ENCODE measurements at places on chromosomes 3 and 15.

DNA sequence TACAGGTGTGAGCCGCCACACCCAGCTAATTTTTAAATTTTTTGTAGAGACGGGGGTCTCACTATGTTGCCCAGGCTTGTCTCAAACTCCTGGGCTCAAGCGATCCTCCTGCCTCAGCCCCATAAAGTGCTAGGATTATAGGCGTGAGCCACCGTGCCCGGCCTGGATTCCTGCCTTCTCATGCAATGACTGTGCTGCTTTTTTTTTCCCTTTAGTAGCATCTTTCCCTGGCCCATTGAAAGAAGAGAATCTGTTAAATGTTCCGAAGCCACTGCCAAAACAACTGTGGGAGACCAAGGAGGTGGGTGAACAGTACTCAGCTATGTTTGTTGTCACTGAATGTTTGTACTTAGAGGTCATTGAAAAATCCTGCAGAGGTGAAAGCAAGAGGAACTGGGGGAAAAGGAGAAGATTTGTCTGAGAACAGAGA is 88.0 kb downstream of the CRTC3 start:
- no peak for DNase-seq

DNA sequence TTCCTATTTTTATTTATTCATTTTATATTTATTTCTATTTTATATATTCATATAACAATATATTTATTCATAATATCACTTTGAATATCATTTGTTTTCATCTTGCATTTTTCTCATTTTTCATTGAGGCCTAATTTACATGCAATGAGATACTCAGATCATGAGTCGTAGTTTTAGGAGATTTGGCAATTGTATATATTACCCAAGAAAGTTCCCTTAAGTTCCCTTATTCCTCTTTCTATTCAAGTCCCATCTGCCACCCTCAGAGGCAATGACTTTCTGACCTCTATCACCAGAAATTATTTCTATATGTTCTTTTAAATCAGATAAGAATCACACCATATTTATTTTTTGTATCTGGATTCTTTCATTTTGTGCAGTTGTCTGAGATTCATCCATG is 329.1 kb upstream of the TPRG1 start:
- DNase-seq: no peak

DNA sequence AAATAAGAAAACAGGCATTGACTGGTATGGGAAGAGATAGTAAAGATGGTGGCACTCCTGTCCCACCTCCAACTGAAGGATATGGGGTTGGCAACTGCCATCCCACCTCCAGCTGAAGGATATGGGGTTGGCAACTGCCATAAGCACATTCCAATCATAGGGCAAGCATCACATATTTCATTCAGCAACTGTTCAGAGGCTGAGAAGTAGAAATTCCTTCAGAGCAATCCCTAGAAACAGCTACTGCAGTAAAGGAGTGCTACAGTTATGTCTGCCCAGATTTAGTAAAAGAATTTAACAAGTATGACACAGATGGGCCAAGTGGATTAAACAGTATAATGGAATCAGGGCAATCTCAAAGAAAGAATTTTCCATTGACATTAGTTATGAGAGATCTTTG is 156.8 kb downstream of the IMPG2 start:
- no peak for DNase-seq

DNA sequence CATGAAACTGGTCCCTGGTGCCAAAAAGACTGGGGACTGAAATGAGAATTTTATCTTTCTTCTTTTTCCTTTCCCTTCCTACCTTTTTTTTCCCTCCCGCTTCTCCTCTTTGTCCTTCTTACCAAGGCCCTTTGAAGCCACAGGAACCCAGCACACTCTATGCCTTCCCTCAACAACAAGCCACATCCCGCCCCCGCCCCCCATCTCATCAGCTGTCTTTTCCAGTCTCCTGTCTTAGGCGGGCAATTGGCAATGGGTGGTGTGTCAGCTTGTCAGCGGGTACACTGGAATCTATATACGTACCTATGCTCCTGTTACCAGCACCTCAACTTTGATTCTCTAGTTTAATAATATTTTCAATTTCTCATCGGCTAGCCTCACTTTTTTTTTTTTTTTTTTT is 56.3 kb upstream of the CHD2 start:
- no peak for DNase-seq

GRCh38 chr15:98981851-98982722 is 25.5 kb downstream of the PGPEP1L start:
- DNase-seq: no peak

DNA sequence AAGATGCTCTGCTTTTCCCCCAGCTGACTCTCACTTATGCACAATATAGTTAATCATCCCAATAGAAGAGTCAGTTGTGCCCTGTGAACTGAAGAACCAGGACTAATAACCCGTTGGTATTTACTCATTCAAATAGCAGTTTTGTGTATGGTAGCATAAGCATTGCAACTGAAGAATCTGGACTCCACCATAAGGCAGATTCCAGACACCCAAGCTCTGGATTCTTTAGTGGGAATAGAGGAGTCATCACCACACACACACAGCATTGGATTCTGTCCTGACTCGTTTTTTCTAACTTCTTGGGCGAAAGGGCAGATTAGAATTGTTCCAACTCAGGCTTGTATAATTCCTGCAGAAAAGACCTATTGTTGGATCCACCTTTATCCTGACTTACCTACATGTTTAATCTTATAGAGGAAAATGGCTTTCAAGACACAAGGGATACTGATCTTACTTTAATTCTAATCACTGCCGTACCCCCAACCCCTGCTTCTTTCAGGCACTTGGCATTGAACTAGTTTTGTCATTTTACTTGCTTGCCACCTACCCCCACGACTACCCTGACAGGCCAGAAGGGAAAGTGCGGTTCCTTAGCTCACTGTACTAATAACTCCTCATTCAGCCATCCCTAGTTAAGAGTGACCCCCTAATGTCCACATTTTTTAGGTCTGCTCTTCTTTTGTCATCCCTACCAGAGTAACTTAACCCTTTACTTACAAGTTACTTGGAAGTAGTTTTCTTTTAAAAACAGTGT is 42.3 kb downstream of the NKIRAS1 start:
- no peak for DNase-seq

DNA sequence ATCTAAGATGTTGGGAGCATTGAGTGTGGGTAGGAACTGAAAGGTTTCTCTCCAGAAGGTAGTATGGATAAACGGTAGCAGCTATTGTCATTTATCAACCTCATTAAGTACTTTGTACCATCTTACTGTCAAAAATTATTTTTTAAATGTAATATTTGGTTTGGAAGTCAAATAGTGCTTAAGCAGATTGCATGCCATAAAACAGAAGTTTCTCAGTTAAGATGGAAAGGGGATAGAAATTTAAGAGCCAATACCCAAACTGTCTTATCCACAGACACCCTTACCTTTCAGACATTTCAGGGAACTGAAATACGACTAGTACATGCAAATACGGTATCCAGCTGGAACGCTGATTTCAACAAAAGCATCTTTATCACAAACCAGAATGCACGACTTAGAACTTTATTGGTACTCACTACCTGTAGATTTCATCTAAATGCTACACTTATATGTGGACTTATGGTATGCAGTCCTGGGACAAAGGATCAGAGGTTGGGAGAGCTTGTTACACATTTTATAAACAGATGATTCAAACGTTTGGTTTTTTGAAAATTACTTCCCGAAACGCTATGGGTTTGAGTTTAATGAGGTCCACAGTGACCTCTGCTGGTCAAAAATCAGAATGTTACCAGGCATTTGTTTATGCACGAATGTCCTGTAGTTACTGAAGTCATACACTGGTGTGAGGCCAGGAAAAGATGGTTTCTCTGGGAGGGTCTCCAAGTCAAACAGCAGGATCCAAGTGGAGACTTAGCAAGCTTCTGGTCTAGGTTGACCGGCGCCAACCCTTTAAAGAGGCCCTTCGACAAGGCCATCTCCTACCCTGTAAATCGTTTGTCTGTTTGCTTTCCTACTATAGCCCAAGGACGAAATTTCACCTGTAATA is 45.7 kb upstream of the DUT start:
- DNase-seq: peak; percentile 91

GRCh38 chr3:142817356-142817755 is 71.5 kb downstream of the PCOLCE2 start:
- no peak for DNase-seq

DNA sequence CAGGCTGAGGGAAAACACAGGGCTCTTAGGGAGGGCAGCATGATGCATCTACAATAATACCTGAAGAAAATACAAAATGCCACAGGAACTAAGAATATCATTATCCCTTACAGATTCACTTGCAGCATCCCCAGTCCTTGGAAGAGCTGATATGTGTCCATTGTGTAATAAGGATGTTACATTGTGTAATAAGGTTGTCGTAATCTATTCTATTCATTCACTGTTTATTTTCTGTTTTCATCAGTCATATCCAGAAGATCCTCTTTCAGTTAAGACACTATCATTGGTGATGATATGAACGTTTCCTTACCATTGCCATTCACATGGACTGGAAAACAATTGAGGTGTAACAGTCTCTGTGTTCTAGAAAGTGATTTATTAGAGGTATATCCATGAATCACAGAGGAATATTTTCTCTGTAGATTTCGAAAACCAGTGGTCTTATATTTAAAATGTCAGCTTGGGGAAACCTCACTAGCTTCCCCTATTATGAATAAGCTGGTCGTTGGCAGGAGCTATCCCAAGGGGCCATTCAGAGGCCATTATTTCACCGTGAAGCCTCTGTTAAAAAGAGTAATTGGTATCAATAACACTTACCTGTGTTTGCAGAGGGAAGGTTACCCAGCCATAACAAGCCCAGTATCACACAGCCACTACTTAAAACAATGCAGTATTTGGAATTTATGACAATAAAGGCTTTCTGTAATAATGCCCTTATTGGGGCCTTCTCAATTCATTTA is 241.1 kb downstream of the ZNF385D start:
- no peak for DNase-seq

DNA sequence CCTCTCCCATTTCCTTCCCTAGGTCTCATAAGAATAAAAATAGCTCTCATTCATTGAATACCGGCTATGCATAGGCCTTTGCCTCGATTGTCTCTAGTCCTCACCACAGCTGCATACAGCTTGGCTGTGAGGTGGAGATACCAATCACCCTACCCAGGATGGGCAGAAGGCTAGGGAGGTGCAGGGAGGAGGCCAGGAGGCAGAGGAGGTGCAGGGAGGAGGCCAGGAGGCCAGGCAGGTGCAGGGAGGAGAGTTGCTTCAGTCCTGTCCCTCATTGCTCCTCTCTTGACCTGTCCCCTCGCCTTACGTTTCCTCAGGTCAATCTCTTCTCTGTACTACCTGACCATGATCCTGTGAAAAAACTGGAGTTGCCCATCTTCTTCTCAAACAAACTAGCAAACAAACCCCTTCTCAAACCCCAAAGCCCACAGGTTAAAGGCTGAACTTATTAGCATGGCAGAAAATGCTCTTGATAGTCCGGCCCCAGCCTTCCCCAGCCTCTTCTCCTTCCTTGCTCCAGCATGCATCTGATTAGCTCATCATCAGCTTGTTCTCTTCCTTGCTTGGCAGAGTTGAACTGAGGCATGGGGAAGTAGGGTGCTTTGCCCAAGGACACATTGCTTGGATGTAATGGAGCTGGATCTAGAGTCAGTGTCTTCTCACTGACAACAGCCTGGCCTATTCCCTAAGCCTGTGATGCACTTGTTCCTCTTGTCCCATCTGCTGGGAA is 15.8 kb downstream of the PODXL2 start:
- DNase-seq: no peak

GRCh38 chr3:192253138-192253887 is 474.0 kb downstream of the FGF12 start:
- peak; percentile 35 for DNase-seq

DNA sequence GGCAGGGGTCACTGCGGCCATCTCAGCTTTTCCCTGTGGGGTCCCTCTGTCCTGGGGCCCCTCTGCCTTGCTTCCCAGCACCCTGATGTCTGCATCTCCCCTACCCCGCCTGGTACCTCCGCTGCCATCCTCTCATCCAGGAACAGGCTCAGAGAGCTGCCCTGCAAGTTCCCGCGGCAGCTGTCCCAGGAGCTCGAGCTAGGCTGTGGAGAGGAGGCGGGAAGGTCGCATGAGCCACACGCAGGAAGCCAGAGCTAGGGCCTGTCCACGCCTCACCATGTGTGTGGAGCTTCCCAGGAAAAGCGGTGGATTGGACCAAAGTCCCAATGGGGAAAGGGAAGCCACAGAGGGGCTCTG is 12.5 kb downstream of the PLA2G4B start:
- no peak for DNase-seq

DNA sequence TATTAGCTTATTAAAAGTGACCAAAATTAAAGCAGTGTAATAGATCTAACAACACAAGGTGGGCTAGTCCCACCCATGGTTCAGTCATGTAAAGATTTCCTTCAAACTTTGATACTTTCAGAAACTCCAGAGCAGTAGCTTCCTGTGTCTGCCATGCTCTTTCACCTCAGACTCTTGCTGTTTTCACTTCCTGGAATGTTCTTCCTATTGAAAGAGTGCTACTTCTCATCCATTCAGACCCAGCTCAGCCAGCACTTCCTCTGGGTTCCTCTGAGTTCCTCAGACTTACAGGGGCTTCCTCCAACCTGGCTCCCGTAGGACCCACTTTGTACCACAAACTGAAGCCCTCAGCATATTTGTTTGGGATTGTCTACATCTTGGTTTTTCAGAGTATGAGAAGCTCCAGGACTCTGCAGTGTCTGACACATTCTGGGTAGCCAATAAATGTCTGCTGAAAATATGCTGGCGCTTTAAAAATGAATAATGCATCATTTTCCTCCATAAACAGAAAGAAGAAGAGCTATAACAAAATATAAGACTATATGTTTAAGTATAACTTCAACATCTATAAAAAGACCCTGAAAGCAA is 18.0 kb downstream of the NCEH1 start:
- no peak for DNase-seq

GRCh38 chr15:48925714-48926223 is 38.0 kb downstream of the SHC4 start:
- peak; percentile 56 for DNase-seq

DNA sequence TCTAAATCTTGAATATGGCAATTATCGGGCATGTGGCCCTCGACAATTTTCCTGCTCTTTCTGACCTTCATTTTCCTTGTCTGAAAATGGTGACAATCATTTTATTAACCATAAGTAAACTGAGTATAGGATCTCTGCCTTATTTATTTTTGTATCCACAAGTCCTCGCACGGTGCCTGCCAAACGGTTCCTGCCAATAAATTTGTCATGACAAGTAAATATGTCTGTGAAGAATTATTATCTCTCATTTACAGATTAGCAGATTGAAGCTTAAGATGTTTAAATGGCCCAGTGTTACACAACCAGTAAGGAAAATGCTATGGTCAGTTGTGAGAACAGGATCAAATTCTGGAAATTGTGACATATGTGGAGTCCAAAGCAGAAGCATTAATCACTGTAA is 65.9 kb upstream of the ARL6 start:
- DNase-seq: peak; percentile 18

GRCh38 chr3:57559526-57559925 is 3.5 kb downstream of the PDE12 start:
- DNase-seq: no peak

- no peak for DNase-seq
Measured at GRCh38 chr3:43755516-43756200, 64.9 kb downstream of the ABHD5 start.

DNA sequence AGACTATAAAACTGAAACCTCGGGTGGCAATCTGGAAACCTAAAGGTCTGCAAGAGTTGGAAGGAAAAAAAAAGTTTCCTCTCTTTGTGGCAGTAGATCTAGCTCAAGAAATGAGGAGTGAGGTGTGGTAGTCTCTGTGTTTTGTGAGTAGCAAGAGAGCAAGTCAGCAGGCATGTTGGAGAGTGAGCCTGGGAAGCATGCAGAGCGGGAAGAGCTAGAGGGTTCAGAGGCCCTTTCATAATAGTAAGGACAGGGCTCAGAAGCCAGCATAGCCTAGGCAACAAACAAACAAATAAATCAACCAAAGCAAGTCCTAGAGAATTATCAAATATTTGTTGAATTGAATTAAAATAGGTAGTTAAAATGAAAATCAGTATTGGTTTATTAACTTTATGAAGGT is 189.7 kb upstream of the CBLB start:
- DNase-seq: no peak
